ENCODE measurements at places on chromosomes 2 and 18.

DNA sequence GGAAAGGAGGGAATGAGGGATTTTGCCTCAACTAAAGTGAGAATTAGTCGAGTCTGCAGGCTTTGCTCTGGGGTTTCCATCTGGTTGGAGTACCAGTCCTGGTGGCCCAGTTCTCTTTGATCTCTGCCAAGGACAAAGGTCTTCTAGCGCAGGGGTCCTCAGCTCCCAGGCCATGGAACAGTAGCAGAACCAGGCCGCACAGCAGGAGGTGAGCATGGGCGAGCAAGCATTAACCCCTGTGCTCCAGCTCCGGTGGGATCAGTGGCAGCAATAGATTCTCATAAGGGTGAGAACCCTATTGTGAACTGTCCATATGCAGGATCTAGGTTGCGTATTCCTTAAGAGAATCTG is 23.9 kb downstream of the MTHFD2 start:
- DNase-seq, result no peak

DNA sequence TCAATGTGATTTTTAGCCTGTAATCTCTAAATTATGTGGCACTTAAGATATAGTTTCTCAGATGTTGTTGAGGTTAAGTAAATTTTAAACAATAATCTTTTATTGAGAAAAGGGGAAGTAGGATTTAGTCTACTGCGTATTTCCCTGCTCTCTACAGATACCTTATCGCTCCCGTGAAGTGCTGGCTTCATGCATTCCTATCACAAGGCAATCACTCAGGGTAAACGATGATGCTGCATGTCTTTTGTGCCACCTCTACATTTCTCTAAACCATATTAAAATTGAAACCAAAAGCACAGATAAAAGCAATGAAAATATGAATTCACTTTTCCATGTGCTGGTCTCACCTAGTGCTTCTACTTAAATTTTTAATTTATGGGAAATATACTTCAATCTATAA is 14.4 kb upstream of the RPE start:
- DNase-seq, result no peak

- no peak for DNase-seq
These were observed 83.3 kb downstream of the GALNT14 start for GRCh38 chr2:31054842-31055388.

DNA sequence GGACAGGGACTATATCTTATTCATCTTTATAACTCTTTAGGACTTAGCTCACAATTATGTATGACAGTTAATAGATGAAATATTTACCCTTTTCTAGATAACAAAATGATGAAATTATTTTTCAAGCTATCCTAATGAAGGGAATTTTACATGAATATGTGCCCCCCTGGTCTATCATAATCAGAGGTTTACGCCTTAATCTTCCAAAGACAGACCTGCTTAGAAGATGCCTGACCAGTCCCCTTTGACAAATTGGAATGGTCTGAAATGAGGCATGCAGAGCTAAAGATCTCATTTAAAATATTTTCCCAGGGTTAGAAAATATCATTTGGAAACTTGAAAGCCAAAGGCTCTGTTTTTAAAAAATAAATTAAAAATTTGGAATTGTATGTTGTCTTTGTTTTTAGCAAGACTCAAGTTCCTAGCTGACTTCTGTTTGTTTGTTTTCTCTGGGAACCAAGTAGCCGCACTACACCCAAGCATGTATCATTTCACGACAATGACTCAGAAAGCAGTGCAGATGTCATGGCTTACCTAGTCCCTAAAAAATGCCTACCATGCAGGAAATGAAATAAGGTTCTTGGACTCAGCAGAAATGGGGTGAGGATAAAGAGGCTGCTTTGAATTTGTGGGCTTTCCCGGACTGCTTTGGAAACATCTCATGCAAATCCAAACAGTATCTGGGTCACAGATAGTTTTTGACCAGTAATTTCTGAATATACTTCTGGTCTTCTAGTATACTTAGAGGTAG is 162.1 kb downstream of the ZEB2 start:
- no peak for DNase-seq

- no peak for DNase-seq
These were observed 160.5 kb downstream of the GALNT13 start for GRCh38 chr2:154032220-154032619.

GRCh38 chr18:48790226-48790863 is 160.4 kb downstream of the SMAD7 start:
- no peak for DNase-seq

- DNase-seq, result no peak
These were observed 15.7 kb downstream of the CASP8 start for GRCh38 chr2:201275990-201276389.

DNA sequence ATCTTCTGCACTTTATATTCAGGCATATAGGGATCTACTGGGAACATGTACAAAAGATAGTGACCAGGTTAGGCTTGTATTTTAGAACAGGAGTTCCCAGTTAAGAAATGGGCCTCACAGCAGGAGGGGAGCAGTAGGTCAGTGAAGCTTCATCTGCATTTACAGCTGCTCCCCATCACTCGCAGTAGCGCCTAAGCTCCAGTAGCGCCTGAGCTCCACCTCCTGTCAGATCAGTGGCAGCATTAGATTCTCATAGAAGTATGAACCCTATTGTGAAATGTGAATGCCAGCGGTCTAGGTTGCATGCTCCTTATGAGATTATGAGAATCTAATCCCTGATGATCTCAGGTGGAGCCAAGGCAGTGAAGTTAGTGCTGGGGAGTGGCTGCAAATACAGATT is 224.4 kb upstream of the CYRIA start:
- DNase-seq, result no peak

DNA sequence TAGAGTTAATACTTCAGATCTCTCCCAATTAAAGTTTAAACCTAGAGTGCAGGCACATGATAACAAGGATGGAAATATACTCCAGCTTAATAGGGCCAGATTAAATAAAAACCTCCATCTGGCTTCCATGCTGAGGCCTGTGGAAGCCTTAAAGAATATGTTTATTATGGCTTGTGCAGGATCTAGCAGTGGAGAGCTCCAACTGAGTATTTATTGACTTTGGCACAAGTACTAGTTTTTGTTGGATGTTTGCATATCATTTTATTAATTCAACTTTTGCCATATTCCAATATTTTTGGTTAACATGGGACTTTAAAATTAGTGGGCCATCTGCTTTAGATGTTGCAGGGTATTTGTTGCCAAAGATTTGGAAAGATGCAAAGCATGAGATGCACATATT is 860.4 kb upstream of the SOX11 start:
- DNase-seq, result no peak

DNA sequence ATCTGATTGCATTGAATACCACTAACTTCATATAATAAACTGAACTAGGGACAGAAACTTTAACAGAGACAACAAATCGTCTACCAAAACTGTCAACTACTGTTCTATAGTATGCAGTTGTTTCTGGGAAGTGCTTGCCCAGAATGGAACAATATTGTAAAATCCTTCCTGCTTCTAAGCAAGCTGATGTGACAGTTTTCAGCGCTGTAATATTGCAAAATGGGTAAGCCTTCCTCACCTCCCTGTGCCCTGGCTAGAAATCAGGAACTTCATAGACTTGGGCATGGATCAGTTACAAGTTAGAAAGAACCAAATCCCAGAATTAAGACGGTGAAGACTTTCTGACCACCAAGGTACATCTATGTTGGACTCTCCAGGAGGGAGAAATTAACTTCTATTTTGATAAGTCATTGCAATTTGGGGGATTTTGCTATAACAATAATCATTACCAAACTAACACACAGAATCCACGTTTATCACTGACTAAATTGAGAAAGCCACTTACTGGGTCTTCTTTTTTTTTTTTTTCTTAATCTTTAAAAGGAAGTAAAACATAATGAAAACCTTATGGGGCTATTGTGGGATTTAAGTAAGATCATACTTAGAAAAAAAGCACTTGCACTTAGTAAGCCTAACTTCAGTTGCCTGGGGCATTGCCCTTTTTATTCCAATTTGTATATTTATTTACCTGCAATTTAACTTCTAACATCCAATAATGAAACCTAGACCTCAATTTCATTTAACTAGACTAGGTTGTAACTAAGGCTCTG is 261.5 kb downstream of the TRIB2 start:
- DNase-seq, result no peak

DNA sequence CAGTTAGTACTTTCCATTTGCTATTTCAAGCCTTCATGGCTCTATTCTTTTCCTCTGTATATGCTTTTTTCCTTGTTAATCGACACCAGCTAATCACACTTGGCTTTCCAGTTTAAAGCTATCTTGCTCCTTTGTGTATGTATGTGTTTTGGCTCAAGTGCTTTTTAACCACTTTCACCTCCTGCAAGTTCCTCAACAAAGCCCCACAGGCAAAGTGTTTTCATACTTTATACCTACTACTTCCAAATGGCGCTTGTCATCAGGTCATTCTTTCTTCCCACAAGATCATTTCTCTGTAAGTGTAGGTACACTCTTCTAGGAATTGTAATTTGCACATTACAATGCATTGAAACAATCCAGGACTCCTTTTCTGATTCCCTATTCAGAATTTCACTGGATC is 64.0 kb upstream of the FIGN start:
- no peak for DNase-seq

GRCh38 chr2:207503234-207503633 is 26.5 kb upstream of the CREB1 start:
- DNase-seq, result no peak

- no peak for DNase-seq
These were observed 67.8 kb downstream of the TMEM18 start for GRCh38 chr2:609449-609848.

GRCh38 chr2:232886176-232886575 is 16.1 kb downstream of the SNORC start:
- DNase-seq, result no peak

GRCh38 chr2:22970284-22970975 is 414.5 kb upstream of the KLHL29 start:
- no peak for DNase-seq

- no peak for DNase-seq
These were observed 83.7 kb downstream of the FMNL2 start for GRCh38 chr2:152418688-152419087.

DNA sequence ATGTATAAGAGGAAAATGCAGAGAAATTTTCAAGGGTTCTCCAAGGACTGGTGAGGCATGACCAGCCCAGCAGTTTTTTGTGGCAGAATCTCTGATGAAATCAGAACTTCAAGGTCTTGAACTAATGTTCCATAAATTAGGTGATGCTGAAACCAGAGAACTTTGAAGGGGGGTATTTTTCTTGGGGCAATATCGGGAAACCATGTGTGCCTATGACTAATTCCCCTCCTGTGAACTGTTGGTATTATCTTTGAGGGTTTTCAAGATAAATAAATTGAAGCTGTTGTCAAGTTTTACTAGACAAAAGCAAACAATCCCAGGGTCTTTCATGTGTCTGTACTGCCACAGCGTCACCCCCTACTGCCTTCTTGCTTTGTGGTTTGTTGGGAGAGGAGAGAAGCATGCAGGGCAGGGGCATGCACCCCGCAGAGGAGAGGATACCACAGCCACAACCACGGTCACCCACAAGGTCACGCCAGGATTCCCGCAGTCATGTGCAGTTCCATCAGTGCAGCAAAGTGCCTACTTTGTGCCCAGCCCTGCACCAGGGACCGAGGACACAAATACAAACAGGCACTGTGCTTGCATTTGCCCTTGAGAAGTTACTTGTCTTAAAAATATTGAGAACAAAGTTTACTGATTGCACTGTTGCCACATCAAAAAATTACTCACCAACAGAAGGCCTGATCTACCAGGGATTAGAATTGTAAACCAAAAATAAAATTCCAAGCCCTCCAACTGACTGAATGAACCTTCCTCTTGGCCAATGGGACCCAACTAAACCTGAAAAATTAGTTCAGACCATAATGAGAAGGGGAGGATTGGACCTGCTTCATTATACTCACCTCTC is 413.3 kb upstream of the TRIB2 start:
- DNase-seq, result peak; percentile 41

DNA sequence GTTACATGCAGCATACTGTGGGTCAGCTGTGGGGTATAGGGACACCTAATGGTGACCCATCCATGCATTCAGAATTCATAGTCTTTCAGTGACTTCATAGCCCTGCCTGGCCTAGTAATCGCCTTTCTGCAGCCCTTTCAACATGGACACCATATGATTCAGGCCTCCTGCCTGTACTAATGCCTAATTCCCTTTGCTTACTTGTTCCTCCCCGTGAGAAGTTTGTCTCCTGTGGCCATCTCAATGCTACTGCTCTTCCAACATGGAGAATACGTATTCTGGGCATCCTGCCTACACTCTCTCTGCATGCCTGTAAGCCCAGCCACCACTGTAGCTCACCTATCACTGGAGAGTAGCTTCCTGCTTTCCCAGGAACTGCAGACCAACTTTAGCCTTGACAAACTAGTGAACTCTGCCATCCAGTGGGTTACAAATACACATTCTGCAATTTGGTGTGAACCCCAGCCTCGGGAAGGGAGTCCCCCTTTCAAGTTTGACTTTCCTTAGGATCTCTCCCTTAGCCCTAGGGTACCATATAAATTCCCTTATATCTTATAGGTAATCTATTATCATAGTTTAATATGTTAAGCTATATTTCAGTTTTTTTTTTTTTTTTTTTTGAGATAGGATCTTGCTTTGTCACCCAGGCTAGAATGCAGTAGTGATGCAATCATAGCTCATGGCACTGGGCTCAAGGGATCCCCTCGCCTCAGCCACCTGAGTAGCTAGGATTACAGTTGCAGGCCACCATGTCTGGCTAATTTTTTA is 22.3 kb downstream of the M1AP start:
- DNase-seq, result no peak

DNA sequence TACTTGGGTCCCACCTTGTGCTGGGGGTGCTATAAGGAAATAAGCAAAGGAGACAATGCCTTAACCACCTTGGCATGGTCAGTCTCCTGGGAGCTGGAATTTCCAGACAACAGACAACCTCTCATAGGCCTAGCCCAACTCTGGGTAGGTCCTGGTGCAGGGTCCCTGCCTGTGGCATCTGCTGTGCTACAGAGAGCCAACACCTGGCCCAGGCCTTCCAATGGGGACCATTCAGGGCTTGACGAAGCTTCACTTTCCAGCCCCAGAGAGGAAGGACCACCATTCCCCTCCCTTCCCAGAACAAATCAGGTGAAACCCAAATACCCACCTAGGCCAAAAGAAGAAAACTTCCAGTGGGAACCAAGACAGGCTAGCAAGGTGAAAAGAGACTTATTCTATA is 82.8 kb downstream of the SMAD7 start:
- no peak for DNase-seq

- peak; percentile 54 for DNase-seq
These were observed 206.5 kb downstream of the SETBP1 start for GRCh38 chr18:44887227-44887631.

- no peak for DNase-seq
These were observed 9.0 kb downstream of the TM4SF20 start for GRCh38 chr2:227370092-227370491.

GRCh38 chr2:39949131-39949530 is 170.1 kb upstream of the THUMPD2 start:
- DNase-seq, result no peak

Measured in stimulated activated naive CD8-positive, alpha-beta T cell treated with anti-CD3 and anti-CD28 coated beads, Interleukin-15, Interleukin-2, amounts not matched to agents 100 U/mL and 50 U/mL, for 24 hours (primary cell).